ENCODE measurements at places on chromosomes 13 and 19.
A peak's percentile ranks its signal among the peaks of the same experiment; 100 is the strongest.

GRCh38 chr19:36686365-36687213 lies 823 bp upstream of the ZNF567 start:
- DNase-seq = peak; percentile 9

- DNase-seq = no peak
Observed at GRCh38 chr13:77985866-77986636, 67.4 kb upstream of the EDNRB start.

GRCh38 chr19:30082611-30083010 lies 140.6 kb downstream of the URI1 start:
- no peak for DNase-seq

- peak; percentile 89 for DNase-seq
Observed at GRCh38 chr19:40464059-40465024, 1.2 kb downstream of the BLVRB start.

DNA sequence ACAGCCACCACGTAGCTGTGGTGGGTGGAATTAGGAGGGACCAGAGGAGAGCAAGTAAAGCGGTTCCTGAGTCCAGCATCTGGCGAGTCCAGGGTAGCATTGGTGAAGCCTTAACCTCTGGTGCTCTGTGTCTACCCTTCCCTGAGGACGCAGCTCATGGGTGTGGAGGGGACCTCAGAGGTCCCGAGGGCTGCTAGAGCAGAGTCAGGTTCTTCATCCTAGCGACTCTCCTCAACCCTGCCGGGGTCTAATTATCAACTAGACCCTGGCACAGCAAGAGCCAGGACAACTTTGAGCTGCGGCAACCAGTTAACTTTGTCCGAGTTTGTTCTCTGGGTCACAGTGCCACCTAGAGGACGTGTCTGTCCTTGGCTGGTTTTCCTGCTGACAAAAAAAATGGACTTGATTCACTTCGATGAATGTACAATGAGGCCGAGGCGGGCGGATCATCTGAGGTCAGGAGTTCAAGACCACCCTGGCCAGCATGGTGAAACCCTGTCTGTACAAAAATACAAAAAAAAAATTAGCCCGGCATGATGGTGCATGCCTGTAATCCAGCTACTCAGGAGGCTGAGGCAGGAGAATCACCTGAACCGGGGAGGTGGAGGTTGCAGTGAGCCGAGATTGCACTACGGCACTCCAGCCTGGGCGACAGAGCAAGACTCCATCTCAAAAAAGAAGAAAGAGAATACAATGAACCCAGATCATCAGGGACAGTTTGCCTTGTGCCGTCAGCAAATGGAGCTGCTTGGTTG lies 25.0 kb downstream of the TSSK6 start:
- peak; percentile 70 for DNase-seq
